ENCODE measurements at places on chromosomes 6 and 20.

DNA sequence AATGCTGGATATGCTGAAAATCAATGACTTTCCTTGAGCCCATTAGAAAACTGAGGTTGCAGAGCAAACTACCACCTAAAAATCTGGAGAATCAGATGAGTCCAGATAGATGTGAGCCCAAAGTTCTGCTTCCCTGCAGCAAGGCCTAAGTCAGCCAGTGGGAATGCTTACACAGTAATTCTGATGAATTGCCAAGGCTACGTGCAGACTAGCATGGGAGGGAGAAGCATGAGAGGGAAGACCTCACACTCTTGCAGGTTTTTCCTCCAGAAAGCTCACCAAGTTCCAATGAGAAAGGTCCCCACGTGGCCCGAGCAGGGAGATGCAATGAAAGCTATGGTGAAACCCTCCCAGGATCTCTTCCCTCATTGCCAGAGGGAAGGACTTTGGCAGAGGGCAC is 104.8 kb upstream of the SIRPA start:
- DNase-seq, result no peak

DNA sequence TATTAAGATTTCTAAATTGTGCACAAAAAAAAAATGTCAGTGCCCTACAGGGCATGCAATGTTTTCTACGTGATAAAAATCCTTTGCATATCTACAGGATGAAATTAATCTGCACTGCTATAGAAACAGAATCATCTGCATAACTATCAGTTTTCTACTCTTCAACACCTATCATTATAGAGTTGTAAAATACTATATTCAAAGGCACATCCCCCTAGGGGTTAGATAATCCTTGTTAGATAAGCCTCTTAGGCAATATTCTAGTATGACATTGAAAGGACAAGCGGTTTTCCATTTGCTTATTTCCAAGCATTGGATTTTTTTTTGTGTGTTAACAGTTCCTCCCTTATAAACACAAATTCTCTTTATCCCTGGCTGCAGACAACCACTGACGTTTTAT is 98.7 kb upstream of the LAMA2 start:
- no peak for DNase-seq

- no peak for DNase-seq
Measured at GRCh38 chr6:170062209-170062914, 228.5 kb downstream of the DLL1 start.

- no peak for DNase-seq
Measured at GRCh38 chr20:8972963-8973705, 95.8 kb upstream of the PLCB4 start.

Measured in stimulated activated CD8-positive, alpha-beta memory T cell treated with anti-CD3 and anti-CD28 coated beads, Interleukin-7, amount 100 ng/mL, for 48 hours (primary cell).